ENCODE measurements at places on chromosomes 2 and 18.

GRCh38 chr2:6183226-6183625 lies 491.0 kb downstream of the SOX11 start:
- DNase-seq: no peak

DNA sequence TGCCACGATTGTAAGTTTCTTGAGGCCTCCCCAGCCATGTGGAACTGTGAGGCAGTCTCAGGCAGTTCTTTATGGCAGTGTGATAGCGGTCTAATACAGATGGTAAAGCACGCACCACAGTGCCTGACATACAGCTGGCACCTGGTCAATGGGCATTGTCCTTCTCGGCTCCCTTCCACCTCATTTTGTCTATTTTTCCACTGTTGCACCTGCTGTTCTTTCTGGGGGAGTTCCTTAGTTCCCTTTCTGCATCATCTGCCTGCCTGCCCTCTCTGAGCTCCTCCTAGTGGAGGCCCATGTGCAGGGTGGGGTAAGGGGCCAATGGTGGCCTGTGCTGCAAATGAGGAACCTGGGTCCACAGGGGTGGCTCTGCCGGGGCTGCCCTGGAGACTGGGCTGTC lies 157.6 kb downstream of the LPIN1 start:
- no peak for DNase-seq

DNA sequence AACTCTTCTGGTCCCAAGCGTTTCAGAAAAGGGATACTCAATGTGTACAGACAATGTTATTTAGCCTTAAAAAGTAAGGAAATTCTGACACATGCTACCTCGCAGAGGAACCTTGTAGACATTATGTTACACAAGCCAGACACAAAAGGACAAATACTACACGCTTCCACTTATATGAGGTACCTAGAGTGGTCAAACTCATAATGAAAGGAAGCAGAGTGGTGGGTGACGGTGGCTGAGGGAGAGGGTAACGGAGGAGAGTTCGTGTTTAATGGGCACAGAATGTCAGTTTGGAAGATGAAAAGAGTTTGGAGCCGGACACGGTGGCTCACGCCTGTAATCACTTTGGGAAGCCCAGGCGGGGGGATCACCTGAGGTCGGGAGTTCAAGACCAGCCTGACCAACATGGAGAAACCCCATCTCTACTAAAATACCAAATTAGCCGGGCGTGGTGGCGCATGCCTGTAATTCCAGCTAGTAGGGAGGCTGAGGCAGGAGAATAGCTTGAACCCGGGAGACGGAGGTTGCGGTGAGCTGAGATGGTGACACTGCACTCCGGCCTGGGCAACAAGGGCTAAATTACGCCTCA lies 1.4 kb downstream of the MCM6 start:
- DNase-seq: no peak

DNA sequence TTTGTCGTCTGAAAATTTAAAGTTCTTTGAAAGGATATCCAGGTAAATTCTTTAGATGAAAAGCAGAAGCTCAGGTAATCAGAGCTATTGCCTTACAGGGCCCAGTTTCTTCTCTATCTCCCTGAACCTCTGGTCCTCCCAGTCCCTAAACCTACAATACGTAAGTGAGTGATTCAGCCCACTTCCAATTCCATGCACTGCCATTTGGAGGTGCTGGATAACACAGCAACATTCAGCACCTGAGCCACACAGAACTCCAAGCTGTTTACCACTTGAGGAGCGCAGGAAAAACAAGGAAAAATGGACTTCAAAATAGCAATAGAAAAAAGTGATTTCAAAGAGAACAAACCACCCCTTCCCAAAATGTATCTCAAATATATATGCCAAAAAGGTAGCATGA lies 105.0 kb upstream of the DNAJC10 start:
- DNase-seq: no peak

DNA sequence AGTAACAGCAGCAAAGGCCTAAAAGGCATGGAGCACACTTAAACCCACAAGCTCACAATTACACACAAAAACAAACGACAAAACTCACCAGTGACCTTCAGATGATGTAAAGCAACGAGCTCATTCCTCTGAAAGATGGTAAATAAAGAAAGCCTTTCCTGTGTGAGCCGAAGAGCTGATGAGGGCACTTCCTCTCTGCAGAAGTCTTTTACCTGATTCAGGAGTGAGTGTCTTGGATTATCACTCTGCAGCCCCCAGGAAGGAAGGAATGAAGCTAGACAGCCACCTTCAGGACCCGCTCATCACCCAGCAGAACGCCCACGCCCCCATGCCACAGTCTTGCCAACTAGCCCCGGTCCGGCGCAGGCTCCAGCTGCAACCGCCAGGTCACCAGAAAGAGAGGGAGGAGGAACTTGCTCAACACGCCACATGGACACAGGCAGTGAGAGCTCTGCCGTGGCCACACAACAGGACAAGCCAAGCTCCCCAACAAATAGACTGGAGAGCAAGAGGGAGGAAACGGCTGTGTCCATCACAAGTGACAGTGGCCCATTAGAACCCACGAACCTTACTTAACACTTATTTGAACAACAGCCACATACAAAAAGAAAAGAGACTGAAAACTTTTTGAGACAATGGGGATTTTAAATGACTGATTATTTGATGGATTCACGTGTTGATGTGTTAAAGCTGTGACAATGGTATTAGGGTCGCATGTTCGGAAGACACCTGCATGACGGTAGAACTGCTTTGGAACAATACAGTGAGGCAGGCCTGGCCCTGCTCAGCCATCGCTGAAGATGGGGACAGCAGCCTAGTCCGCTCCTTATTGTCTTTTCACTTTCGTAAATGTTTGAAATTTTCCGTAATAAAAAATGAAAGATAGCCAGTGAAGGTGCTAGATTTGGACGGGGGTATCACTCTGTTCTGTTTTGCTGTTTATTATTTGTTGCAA lies 127.3 kb downstream of the HDAC4 start:
- DNase-seq: no peak

DNA sequence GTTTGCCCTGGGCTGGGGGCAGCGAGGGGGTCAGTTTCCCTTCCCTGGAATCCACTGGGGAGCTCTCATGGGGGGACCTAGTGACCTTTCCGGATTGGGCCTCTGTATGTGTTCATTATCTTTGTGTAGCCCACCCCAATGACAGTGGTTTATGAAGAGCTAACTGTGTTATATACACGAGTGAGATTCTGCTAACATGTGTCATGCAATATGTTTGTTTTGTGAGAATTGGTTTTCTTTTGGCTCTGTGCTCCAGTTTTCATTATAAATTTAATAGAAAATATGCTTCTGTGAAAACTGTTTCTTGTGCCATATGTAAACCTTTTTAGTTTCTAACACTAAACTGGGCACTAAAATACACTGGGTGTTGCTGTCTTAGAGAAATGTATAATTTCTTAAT lies 110.6 kb downstream of the WDSUB1 start:
- DNase-seq: no peak

DNA sequence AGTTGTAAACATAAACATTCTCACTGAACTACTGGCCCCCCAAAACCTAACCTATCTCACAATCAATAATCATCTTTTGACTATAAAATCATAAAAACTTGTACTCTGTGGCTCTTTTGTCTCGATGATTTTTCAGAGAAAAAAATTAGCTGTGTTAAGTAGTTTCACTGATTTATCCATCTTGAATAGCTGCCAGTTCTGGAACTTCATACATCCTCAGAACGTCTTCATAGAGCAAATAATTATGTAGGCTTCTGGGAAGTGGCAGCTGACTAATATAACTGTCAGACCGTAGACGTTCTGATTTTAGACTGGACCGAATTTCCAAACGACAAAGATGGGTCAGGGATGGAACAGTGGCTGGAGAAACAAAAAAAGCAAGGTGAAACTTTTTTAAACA lies 97.3 kb upstream of the CHAC2 start:
- no peak for DNase-seq

DNA sequence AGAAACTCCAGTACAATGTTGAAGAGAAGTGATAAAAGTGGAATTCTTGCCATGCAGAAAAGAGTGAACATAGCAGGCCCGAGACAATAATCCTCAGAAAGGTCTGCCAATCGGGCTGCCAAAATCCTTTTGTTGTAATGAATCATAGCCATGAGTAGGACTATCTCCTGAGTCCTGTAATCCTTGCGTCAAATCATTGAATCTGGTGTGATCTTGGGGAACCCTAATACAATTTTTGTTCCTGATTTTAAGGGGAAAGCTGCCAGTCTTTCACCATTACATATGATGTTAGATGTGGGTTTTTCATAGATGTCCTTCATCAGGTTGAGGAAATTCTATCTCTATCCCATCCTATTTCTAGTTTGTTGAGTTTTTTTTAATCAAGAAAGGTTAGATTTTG lies 2.2 kb downstream of the TPGS2 start:
- DNase-seq: no peak

GRCh38 chr18:78362198-78362597 lies 617.4 kb upstream of the SALL3 start:
- no peak for DNase-seq

- no peak for DNase-seq
Observed at GRCh38 chr2:18641823-18642222, 52.5 kb upstream of the NT5C1B start.

- no peak for DNase-seq
Observed at GRCh38 chr2:101609433-101609832, 88.1 kb upstream of the MAP4K4 start.

- peak; percentile 8 for DNase-seq
Observed at GRCh38 chr2:170396799-170397459, 219.0 kb downstream of the MYO3B start.

GRCh38 chr2:33106115-33106514 lies 159.4 kb downstream of the LTBP1 start:
- no peak for DNase-seq

DNA sequence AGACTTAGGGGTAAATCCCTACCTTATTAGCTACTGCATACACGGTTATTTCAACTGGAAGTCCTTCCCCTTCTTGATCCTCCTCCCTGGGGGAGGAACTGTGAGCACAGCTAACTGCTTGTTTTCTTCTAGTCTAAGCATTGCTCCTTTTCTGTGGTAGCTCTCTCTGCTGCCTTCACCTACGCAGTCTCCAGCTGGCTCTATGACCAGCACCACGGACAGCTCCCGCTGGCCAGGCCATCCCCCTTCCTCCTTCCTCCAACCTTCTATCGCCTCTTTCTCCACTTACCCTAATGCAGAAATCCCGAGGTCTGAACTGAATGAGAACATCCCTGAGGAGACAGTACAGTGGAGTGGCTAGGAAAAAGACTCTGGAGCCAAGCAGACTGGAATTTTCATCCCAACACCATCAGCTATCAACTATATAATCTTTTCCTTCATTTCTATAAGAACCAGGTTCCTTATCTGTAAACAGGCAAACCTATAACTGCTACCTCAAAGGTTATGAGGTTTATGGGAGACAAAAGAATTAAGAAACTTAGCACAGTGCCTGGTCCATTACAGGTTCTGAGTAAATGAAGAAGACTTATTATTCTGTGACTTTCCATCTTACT lies 4.7 kb upstream of the CFAP65 start:
- no peak for DNase-seq

DNA sequence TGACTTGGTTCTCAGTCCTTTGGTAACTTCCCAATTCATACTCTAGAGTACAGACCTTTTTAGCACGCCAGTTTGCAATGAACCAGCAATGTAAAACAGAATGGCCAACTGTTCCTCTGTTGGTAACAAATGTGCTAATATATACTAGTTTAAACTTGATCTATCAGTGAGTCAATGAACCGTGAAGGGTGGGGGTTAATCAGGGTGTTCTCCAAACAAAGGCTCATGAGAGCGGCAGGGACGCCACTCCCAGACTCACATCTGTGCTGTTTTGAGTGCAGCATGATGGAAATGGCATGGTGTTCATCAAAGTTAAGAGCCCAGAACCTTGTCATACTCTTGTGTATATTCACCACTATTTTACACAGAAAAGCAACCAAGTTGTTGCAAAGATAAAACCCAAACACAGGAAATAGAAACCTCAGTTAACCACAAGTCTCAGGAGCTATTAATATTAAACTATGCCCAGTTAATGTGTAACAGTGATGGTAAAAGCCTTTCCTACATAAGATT lies 70.3 kb downstream of the CERKL start:
- no peak for DNase-seq

- no peak for DNase-seq
Observed at GRCh38 chr2:133240491-133241223, 327.6 kb downstream of the NCKAP5 start.

- DNase-seq: no peak
Observed at GRCh38 chr2:99477054-99477453, 12.8 kb downstream of the REV1 start.

DNA sequence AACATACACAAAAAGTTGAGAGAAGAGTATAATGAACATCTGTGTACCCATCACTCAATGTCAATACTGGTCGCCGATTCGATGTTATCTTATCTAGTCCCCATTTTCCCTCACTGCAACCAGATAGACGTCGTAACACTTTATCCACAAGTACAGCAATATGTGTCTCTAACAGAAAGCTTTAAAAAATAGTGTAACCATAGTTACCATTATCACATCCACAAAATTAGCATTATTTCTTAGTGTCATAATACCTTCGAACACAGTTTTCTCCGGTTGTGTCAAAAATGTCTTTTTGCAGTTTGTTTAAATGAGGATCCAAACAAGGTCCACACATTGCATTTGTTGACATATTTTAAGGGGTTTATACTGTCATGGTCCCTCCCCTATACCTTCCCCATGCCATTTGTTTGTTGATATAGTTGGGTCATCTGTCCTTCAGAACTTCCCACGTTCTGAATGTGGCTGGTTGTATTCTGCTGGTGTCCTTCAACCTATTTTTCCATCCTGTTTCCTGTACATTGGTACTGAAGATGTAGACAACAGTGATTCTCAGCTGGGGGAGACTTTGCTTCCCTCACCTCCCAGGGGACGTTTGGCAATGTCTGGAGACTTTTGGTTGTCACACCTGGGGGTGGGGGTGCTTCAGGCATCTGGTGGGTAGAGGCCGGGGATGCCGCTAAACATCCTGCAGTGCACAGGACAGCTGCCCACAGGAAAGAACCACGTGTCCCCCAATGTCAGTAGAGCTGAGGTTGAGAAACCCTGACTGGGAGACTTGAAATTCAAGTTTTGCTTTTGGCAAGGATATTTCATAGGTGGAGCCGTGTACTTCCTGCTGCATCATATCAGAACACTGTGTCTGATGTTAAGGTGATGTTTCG lies 72.7 kb upstream of the SPRED2 start:
- DNase-seq: no peak

GRCh38 chr18:70578480-70578879 lies 289.6 kb downstream of the SOCS6 start:
- DNase-seq: no peak

DNA sequence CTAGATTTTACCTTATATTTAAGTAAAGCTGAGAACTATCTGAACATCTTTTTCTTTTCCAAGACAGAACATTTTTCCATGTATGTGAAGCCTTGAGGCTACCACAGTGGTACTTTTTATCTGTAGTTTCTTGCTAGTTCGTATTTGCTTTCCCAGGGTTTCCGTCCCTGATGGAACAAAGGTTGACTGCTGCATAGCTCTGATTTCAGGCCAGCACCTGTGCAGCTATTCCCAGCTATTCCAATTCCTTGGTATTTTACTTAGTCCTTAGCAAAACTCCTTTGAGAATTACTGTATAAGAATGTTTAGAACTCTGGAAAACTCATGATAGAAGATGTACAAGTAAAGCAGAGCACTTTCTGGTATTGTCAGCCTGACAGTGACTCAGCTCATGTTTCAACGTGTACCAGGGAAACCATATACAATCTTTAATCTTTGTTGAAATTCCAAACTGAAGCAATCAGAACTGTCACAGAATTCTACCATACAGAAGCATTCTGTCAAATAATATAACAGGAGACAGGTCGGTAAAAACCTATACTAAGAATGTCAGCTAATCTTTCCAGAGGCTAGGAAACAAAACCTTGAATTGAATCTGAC lies 162.2 kb downstream of the PKP4 start:
- DNase-seq: no peak

- DNase-seq: no peak
Observed at GRCh38 chr2:222943820-222944219, 83.0 kb downstream of the ACSL3 start.

Data from fibroblast of the conjunctiva (primary cell).